Cerebellar cortex (tissue), 1 donor: ENCODE measurements at places on chromosomes 5 and 9.

- DNase-seq: no peak
Measured at GRCh38 chr5:16931334-16932110, 4.6 kb downstream of the MYO10 start.

DNA sequence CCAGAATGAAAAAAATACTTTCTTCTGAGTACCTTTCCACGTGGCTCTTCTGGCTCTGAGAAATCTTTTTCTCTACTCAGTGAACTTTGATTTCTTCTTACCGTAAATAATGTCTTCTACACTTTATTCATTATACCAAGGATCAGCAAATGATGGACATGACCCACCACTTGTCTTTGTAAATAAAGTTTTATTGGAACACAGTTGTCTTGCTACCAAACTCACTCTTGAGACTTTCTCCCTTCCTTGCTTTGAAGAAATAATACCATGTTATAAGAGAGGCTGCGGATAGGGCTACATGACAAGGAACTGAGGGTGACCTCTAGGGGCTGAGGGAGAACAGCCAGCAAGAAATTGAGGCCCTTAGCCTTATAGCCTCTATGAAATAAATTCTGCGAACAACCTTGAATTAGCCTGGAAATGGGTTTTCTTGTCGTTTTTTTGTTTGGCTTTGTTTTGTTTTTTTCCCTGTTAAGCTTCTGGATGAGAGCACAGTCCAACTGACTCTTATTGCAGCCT lies 212.5 kb downstream of the COMMD10 start:
- no peak for DNase-seq

- no peak for DNase-seq
Measured at GRCh38 chr5:84091127-84091799, 293.4 kb downstream of the EDIL3 start.

GRCh38 chr9:93493949-93494348 lies 40.6 kb upstream of the FAM120AOS start:
- DNase-seq: no peak

DNA sequence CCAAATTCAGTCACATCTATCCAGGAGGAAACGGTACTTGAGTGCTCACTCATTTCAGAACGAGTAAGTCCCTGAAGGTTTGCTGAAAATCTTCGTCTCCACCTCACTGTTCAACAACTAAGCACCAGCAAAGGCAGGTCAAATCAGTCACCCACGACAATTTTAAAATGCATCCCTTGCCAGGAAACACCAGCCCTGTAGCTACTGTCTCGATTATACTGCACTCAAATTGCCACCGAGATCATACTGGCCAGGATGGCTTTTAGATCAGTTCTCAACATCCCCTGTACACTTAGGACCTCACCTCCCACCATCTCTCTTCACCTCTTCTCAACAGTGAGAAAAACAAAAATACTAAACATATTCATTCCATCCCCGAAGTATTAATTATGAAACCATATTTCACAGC lies 298.6 kb downstream of the AGTPBP1 start:
- no peak for DNase-seq

- no peak for DNase-seq
Measured at GRCh38 chr5:7876867-7877266, 7.9 kb downstream of the MTRR start.

GRCh38 chr9:105157171-105157583 lies 87.3 kb upstream of the SLC44A1 start:
- peak; percentile 73 for DNase-seq

GRCh38 chr5:128143911-128144310 lies 60.3 kb downstream of the SLC12A2 start:
- DNase-seq: no peak

DNA sequence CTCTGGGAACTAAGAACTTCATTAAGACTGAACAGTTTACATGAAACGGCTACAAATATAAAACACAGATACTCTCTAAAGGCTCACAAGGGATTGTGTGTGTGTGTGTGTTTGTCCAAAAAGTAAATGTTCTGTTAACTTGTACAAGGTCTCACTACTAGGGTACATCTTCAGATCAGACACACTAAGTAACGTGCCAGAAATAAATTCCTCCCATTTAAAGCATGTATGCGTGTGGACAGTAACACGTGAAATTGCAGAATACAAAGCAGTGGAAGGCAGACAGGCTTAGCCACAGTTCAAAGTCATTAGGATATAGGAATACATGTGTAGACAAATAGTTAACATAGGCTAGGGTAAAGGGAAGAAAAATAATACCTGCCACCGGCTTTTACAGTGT lies 1.8 kb downstream of the BNC2 start:
- DNase-seq: no peak

DNA sequence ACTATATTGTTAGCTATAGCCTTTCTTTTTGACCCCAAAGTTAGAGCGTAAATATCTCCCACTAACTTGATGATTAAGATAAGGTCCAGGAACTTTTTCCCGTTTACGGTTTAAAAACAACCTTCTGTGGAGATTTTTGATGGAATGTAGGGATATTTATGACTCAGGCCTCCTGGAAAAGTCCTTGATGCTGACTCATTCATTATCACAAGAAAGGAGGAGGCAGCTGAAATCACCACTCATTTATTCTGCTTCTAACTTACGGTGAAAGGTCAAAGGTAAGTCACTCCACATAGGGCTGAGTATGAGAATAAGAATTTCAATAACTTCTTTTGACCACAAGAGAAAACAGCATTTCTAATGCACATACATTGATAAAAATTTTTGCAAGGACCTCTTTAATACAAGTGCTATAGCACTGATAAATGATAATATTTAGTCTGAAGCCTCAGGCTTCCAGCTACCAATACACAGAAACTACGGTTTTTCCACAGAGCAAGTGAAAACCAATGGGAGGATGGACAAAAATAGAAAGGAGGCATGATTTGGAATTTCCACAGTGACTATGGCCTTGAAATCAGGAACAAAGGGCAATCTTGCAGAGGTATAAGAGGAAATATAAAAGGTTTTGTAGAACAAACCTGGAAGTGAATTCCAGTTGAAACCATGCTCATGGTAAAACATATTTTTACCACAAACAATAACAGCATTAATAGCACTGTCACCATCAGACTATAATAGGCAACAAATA lies 146.5 kb downstream of the PPP2R2B start:
- no peak for DNase-seq

DNA sequence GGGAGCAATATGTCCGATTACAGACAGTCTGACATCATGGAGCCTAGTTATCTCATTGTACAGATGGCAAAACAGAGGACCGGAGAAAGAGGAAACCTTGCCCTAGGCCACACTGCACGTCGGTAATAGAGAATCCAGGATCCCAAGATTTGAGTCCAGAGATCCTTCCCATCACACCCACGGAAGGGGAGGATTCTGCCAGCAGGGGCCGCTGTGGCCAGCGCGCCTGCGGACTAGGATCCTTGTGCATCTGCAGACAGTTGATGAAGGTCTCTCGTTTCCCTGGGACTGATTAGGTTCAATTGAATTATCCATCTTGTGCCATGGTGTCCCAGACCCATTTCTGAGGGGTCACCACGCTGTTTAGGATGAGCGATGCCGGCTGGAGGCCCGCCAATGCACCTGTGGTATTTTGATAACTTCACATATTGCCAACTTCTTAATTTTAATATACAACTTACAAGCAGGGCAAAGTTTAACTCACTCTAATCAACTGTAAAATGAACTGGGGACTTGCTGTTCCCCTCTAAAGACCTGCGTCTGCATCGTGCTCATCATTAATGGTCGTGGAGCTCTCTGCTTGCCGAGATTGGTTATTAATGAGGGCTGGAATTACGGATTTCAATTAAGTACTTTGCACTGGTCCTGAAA lies 592.7 kb upstream of the BRINP1 start:
- peak; percentile 26 for DNase-seq

DNA sequence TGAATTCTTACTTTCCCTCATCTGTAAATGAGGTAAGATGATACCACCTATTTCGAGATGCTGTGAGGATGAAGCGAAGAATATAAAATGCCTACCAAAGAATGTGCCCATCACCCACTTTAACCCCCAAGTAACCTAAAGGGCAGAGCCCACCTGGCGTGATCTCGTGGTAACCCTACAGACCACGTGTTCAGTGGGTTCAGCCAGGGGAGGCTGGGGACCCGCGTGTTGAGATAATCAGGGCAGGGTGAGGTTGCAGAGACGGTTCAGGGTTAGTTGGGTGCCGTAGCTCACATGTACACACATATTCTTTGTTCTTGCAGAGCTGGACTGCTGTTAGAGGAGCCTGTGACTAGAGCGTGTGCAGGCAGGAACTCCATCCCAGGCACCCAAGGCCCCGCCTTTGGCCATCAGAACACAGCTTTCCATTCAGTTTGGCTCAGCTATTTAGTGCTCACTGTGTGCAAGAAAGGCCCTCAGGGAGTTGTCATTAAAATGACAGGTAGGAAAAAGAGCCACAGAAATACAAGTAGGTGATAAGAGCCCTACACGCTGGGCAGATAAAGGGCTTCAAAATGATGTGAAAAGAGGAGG lies 56.5 kb upstream of the HAND1 start:
- DNase-seq: no peak

DNA sequence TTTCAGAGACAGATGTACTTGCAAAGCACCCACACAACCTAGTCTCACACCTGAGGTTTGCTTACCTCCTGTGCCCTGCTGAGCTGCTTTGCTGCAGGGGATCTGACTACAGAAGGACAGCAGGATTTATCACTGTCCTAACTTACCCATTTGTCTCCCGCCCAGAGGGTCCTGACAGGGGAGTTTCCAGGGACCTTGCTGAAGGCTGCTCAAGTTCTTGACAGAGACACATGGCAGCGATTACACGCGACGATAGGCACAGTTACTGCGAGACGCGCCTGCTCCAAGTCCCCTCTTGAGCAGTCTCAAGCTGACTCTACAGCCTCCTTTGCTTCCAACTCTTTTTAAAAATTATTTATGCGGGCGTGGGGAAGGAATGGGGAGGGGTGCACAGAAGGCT lies 24.6 kb upstream of the GALNT10 start:
- no peak for DNase-seq

GRCh38 chr5:142782976-142783530 lies 12.9 kb downstream of the ARHGAP26 start:
- no peak for DNase-seq

DNA sequence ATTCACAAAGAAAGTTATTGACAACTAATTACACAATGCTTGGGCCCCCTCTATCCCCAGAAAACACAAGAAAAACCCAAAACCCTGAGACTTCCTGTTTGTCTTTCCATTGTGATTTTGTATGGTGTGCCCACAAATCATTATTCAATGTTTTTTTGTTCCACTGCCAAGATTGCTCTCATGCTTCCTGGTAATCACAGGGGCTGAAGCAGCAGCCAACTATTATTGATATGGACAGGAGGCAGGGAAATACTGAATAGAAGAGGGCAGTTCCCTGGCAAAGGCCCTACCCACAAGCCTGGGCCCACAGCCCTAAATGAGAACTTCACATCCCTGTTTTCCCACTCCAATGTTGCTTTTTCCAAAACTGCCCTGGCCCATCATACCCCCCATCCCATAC lies 21.5 kb upstream of the RFK start:
- DNase-seq: no peak

DNA sequence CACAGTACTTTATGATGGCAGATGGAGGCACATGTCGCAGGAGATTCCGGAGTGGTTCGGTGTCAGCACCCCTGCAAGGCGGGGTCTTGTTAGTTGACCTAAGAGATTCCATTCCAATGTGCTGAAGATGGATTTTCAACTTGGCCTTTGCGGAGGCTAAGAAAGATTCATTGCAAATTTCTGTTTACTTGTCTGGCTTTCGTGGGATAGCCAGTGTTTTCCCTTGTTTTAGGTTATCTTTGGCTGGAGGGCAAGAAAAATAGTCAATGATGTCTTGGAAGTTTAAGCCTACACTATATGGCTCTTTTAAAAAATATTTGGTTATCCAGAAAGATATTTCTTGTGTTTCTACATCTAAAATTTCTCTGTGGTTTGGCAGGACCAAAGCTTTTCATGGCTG lies 123.6 kb upstream of the PTCH1 start:
- DNase-seq: no peak

DNA sequence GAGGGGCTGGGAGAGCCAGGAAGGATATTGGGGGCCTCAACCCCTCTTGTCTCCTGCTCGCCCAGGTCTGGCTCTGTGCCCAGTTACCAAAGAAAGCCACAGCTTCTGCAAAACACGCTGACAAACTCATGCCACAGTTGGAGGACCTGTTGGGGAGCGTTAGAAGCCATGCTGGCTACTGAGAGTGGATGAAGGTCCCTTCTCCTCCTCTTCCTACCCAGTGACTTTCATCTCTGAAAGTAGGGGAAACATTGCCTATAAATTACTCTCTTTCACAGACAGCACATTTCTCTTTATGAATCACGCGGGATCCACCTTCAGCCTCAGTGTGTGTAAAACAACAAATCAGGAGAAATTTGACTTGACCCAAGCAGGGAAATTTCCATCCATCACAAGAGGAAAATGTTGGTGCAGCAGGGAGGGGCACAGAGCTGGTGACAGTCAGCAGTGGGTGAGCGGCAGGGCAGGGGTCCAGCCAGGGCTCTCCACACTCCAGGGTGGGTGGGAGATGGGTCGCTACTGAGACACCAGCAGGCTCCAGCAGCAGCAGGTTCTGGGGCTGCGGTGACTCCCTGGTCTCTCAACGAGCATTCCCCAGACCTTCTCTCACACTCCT lies 181.9 kb downstream of the FGF18 start:
- DNase-seq: no peak

- DNase-seq: no peak
Measured at GRCh38 chr5:84634256-84634655, 249.6 kb upstream of the EDIL3 start.

GRCh38 chr9:69936427-69936826 lies 107.2 kb upstream of the MAMDC2 start:
- DNase-seq: no peak

DNA sequence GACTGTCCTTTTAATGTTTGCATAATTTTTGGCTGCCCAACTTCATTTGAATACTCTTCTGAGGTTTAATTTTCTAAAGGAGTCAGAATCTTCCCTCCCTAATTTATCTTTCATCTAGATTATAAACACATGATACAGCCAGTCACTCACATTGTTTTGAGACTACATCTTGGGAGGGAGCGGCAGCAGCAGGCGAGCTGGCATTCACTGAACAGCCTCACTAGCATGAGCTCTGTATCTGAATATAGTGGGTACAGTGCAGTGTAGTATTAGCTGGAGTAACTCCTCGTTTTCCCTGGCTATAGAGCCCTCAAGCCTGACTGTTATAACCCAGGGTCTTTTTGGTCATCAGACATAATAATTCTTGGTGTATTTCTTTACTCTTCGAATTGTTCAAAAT lies 969.2 kb upstream of the COX7C start:
- DNase-seq: no peak

- DNase-seq: peak; percentile 43
Measured at GRCh38 chr9:13324988-13325387, 45.5 kb upstream of the MPDZ start.

DNA sequence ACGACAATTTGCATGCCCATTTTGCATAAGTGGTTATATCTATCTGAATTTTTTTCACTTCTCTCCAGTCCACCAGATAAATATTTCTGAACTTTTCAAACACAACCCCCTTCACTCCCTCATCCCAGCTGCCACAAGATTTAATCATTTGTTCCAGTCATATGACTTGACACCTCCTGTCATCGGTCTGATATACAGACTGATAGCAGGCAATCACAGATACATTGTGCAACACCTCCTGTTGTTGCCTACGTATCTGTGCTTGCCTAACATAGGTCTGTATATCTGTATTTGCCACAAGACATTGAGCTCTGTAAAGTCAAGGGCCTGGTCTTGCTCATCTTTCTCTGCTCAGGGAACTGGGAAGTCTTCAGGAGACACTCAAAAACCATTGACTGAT lies 65.6 kb downstream of the GNA14 start:
- no peak for DNase-seq
